ENCODE measurements at places on chromosomes 4 and X.

- DNase-seq = no peak
Measured at GRCh38 chrX:44261286-44261685, 82.2 kb downstream of the EFHC2 start.

DNA sequence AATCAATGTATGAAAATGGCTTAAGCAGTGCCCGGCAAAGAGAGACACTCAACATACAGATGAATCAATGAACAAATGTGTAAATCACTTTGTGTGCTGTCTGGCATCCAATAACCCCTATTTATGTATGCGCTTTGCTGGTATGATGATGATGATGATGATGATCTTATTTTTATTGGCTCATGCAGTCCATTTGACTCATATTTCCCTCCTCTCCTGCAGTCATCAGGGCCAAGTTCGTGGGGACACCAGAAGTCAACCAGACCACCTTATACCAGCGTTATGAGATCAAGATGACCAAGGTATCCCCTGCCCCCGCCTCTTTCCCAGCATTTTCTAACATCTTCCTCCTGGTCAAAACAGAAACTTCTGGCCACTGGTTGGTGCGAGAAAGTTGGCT is 2.5 kb downstream of the TIMP1 start:
- no peak for DNase-seq

DNA sequence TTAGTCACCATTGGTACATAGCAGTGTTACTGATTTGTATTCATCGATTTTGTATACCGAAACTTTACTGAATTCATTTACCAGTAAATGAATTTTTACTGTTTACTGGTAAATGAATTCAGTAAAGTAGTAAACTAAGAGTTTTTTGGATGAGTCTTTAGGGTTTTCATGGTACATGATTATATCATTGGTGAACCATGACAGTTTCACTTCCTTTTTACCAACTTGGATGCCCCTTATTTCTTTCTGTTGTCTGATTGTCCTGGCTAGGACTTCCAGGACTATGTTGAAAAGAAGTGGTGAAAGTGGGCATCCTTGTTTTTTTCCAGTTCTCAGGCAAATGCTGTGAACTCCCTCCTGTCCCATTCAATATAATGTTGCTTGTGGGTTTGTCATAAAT is 494.9 kb downstream of the GALNTL6 start:
- DNase-seq = no peak

GRCh38 chrX:47746446-47746845 is 87.5 kb upstream of the UXT start:
- DNase-seq = no peak

DNA sequence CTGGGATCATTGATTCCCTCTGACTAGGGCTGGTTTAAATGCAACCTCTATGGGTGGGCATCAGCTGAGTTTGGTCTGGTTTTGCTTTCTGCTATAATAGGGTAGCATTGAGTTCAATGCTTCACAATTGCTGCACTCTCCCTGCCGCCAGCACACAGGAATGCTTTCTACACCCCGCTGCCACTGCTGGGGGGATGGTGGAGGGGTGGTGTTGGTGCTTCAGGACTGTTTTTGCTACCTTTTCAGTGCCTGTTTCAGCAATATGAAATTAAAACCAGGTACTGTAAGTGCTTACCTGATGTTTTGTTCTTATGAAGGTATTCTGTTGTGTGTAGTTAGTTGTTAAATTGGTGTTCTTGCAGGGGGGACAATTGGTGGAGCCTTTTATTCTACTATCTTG is 67.7 kb downstream of the GNL3L start:
- DNase-seq = no peak

DNA sequence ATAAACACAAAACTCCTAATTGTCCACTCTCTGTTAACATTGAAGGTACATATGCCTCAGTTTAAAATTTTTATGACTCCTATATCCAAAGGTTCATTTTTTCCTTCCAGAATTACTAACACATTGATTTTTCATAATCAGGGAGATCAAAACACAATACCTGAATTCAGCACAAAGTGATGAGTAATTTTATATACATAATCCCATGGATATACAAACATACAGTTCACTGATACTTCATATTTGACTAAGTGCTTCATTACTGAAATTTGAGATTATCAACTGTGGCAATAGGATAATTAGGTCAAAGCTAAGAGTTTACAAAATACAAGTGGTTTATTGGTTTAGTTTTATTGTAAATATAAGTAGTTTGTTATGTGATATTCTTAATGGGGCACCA is 176.2 kb upstream of the PRPS2 start:
- DNase-seq = no peak

DNA sequence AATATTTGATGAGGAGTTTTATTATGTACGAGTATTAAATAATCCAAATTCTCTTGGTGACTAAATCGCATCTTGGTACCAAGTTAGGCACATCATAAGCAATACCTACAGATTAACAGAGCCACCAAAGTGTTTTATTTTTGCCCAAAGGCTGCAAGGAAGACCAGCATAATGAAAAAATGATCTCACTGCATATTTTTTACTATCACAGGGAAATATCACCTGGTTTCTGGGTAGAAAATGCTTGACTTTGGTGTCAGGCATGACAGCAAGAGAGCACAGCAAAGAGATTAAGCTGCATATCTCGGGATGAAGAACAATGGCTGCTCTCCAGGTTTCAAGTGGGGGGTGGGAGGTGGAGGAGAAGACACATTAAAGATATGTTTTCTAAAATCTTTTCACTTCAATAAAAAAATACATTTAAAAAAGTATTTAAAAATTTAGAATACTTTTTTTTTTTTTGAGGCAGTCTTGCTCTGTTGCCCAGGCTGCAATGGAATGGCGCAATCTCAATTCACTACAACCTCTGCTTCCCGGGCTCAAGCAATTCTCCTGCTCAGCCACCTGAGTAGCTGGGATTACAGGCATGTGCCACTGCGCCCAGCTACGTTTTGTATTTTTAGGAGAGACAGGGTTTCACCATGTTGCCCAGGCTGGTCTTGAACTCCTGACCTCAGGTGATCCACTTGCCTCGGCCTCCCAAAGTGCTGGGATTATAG is 86.1 kb downstream of the FRYL start:
- no peak for DNase-seq

DNA sequence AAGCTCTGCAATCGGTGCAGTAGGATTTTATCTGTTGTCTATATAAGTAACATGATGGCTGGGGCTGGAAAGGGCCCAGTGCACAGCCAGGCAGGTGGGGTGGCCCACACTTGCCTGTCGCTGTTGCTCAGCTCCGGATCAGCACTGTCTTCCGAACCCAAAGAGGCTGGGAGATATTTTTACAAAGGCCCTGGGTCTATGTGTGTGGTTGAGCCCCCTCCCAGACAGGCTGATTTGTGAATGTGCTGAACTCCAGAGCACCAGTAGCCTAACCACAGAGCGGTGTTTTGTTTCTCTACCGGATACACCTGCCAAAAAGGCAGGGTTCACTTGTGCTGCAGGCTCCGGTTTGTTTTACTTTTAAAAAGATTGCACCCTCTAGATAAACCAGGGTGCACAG is 33.5 kb upstream of the CHRNA9 start:
- DNase-seq = no peak

- no peak for DNase-seq
Measured at GRCh38 chr4:8162625-8163024, 4.0 kb upstream of the ABLIM2 start.
